Effector memory CD8-positive, alpha-beta T cell (primary cell): ENCODE measurements at places on chromosomes 5 and 9.

DNA sequence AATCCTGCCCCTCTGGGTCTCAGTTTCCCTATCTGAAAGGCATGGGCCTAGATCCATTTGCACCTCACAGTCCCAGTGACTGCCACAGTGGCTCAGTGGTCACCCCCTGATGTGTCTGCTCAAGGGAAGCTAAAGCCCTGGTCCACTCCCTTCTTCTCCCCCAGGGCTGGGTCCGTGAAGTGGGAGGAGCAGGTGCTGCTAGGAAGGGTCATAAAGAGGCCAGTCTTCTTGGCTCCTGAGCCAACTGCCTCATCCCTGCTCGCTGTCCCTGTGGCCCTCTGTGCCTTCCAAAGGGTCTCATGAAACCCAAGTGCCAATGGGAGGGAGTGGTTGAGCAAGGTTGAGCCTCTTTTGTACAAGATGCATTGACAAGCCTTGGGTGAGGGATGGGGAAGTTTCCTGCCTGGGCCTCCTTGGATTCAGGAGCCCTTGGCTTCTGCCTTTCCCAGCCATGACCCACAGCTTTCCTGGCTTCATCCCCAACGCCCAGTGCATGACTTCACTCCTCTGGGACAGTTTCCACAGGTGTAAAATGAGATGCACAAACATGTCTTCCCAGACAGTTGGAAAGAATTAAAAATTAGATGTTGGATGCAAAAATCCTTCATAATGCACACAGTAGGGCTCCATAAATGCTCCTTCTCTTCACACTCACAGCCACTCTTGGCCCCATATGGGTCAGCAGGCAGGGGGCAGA, 1.6 kb upstream of the SLC6A7 start:
- DNase-seq = no peak
- H3K4me3 ChIP-seq = no peak overlapping the region
- H3K36me3 ChIP-seq = no peaks in the 10 kb centered on the region

GRCh38 chr5:14175381-14175780, 32.2 kb downstream of the TRIO start:
- H3K27me3 ChIP-seq = peaks cover 37% of the 10 kb centered on the region
- DNase-seq = no peak
- peaks cover 5% of the 10 kb centered on the region for H3K4me1 ChIP-seq
- no peak overlapping the region for H3K4me3 ChIP-seq
- H3K27ac ChIP-seq = no peak overlapping the region

DNA sequence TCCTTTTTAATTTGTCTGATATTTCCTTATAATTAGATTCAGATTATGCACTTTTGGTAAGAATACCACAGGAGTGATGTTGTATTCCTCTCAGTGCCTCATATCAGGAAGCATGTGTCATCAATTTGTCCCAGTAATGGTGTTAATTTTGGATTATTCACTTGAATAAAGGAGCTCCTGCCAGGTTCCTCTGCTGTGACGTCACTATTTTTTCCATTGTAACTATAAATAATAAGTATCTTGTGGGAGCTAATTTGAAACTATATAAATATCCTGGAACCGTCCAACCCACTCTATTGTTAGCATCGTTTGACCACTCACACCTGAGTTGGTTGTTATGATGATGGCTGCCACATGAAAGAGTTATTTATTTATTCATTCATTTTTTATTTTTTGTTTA, 107.9 kb downstream of the INVS start:
- peaks cover 4% of the 10 kb centered on the region for H3K4me1 ChIP-seq
- no peak overlapping the region for H3K27ac ChIP-seq
- H3K27me3 ChIP-seq = no peaks in the 10 kb centered on the region
- H3K4me3 ChIP-seq = no peak overlapping the region
- no peak for DNase-seq

DNA sequence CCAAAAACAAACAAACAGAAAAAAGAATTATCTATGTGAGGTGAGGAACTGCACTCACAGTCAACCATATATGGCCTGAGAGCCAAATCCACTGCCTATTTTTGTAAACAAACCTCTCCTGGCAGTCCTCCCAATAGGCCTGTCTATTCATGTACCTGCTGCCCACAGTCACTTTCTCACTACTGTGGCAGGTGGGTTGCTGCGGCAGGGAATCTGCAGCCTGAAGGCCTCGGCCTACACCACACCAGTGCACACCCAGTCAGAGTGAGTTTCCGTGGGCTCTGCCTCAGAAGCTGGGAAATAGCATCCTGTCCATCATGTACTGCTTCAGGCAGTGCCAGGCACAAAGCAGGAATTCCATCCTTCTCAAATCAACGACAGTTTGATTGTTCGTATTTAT, 82.3 kb downstream of the SPTLC1 start:
- DNase-seq = no peak
- H3K27me3 ChIP-seq = no peaks in the 10 kb centered on the region
- no peak overlapping the region for H3K4me3 ChIP-seq
- H3K27ac ChIP-seq = no peak overlapping the region

DNA sequence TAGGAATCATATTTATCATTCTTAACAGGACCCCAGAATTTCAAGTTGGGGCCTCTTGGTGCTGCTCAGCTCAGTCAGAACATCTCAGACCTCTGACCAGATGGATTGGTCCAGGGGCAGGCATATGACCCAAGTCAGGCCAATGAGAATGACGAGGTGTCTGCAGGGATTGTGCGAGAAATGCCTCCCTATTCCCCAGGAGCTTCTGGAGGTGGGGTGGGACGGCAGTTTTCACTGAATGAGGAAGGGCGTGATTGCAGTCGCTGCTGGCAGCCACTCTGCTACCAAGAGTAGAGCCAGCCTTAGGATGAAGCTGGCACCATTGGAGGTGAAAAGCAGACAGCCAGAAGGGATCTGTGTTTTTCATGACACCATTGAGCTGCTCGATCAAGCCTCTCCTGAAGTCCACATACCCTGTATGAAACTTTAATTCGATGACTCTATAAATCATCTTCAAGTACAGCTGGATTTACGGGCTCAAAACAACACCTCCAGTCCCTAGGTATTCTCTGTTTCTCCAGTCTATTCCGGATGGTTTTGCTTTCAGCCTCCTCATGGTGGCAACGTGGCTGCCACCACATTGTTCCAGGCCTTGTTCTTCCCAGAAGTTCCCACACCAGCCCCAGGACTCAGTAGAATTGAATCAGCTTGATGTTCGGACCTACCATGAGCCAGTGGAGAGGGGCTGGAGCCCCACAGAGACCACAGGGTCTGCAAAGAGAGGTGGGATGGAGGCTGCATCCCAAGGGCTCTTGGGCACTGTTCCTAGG, 70.2 kb upstream of the ADAMTS2 start:
- no peak overlapping the region for H3K27ac ChIP-seq
- H3K4me3 ChIP-seq = no peak overlapping the region
- H3K27me3 ChIP-seq = peaks cover 46% of the 10 kb centered on the region
- H3K4me1 ChIP-seq = no peaks in the 10 kb centered on the region
- DNase-seq = no peak

- H3K27me3 ChIP-seq = peaks cover 18% of the 10 kb centered on the region
- no peak overlapping the region for H3K27ac ChIP-seq
- DNase-seq = no peak
- no peaks in the 10 kb centered on the region for H3K4me1 ChIP-seq
- H3K36me3 ChIP-seq = peaks cover 2% of the 10 kb centered on the region
Measured at GRCh38 chr5:141715346-141715905, 33.4 kb upstream of the ARAP3 start.

GRCh38 chr5:2132497-2132847, 249.7 kb upstream of the IRX4 start:
- H3K4me3 ChIP-seq = no peak overlapping the region
- no peak for DNase-seq
- H3K27ac ChIP-seq = no peak overlapping the region
- H3K4me1 ChIP-seq = no peaks in the 10 kb centered on the region
- H3K36me3 ChIP-seq = no peaks in the 10 kb centered on the region

DNA sequence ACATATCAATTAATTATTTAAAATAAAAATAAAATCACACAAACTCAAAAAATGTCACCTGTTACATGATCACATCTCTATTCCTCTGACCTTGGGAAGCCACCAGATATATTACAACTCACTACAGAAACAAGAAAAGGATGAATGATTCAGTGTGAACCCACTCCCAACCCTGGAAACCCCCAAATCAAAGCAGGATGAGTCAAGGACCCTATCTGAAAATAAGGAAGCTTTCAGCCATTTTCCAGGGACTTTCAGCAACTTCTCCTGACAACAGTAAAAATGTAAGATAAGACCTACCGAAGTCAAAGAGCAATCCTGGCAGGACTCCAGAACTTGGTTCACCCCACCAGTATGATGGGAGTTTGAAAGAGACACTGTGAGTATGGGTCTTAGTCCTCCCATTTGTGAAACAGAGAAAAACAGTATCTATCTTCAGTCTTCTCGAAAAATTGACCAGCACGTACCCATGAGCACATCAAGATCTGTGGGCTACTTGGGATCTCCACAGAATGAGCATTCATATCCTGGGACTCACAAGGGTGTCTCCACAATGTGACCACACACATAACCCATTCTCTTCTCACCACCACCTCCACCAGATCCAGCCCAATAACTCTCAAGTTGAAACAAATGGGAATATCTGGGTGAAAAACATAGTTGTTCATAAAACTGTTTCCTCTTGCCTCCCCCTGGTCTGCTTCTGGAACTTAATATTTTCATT, 9.9 kb downstream of the NRG2 start:
- peaks cover 70% of the 10 kb centered on the region for H3K27me3 ChIP-seq
- no peak overlapping the region for H3K27ac ChIP-seq
- H3K36me3 ChIP-seq = no peaks in the 10 kb centered on the region
- H3K4me3 ChIP-seq = no peak overlapping the region

DNA sequence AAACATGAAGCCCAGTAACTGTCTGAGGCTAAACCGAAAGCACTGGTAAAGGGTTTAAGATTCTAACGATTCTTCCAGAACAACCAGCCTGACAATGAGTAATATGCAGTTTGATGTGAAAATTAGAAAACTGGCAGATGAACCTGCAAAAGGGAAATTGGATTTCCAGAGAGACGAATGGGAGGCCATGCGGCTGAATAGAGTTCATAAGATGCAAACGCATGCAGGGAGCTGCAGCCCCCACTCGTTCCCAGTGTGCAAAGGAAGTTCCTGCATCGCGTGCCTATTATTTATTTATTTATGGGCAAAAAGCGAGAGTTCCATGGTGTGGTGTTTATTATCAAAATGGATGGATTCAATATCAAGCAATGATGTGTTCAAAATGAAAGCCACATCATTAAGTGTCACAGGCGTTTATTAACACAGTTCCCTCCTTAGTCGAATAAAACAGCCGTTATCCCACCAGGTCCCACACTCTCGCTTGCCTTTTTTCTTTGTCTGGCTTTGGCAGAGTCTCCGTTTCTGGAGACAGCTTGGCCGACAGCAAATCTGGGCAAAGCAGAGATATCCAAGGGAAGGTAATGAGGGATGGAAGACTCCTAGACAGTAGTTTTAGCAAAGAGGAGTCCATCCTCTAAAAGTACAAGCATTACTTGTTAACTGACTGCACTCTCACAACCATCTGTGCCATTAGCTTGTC, 451.4 kb downstream of the KDM4C start:
- no peaks in the 10 kb centered on the region for H3K4me1 ChIP-seq
- H3K4me3 ChIP-seq = no peak overlapping the region
- H3K27ac ChIP-seq = no peak overlapping the region
- peaks cover 7% of the 10 kb centered on the region for H3K27me3 ChIP-seq

- no peak overlapping the region for H3K4me3 ChIP-seq
- H3K27me3 ChIP-seq = no peaks in the 10 kb centered on the region
- no peak overlapping the region for H3K27ac ChIP-seq
- H3K36me3 ChIP-seq = no peaks in the 10 kb centered on the region
- peaks cover 63% of the 10 kb centered on the region for H3K4me1 ChIP-seq
Measured at GRCh38 chr5:143319437-143320227, 83.9 kb downstream of the NR3C1 start.

DNA sequence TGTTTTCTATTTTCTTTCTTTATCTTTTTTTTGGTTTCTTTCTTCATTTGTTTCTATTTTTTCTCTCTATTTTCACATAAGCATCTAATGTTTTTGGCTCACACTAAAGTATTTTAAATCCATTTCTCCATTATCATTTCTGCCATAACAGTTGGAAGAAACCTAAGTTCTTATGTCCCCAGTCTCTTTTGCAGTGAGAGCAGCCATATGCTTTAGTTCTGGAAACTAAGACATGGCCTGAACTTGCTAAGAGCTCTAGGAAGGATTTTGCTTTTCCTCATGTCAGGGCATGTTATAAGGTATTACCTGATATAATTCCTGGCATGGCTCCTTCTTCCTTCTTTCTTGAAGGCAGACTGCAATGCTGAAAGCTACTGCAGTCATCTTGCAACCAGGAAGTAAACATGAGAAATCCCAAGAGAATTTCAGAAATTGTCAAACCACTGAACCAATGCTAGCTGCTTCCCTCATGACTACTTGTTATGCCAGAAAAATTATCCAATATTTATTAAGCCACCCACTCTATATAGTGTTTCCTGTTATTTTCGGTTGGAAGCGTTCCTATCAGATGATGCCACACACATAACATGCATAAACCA, 171.1 kb downstream of the TAF11L14 start:
- H3K4me3 ChIP-seq = no peak overlapping the region
- no peaks in the 10 kb centered on the region for H3K36me3 ChIP-seq
- H3K4me1 ChIP-seq = no peaks in the 10 kb centered on the region

GRCh38 chr9:21331676-21332402, 3.4 kb downstream of the KLHL9 start:
- no peaks in the 10 kb centered on the region for H3K27me3 ChIP-seq
- DNase-seq = no peak
- H3K36me3 ChIP-seq = peaks cover 40% of the 10 kb centered on the region
- no peak overlapping the region for H3K4me3 ChIP-seq
- H3K27ac ChIP-seq = peak overlapping the region; percentile 44
- H3K4me1 ChIP-seq = peaks cover 41% of the 10 kb centered on the region

DNA sequence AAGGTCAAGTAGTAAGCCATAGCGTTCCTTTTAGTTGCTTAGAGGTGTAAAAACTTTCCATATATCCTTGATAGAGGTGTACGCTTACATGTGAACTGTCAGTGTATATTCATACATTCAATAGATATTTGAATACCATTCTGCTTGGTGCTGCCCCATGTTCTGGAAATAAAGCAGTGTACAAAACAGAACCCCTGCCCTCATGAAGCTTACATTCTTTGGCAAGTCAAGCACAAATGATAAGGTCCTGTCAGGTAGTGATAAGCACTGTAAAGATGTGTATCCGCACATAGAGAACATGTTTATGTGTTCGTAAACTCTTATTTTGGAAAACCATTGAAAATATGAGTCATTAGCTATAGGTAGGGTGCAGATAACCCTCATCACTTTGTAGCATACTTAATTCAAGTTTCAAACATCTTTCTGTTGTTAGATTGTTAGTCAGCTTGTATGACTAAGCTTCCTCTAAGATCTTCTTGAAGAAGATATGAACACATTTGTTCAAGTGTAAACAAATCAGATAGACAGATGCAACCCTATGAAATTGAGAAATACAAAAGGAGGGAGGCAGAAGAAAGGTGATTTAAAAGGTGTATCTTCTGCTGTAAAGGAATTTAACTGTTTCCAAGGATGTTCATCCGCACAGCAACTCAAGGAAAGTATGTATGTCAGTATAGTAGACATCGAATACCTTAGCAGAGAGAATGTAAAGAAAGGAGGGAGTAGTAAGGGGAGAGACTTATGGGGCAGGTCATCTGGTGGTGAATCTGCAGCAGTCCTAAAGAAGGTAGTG, 1.6 kb downstream of the GTF3C4 start:
- peak overlapping the region; percentile 95 for H3K4me3 ChIP-seq
- H3K36me3 ChIP-seq = peaks cover 21% of the 10 kb centered on the region
- H3K27me3 ChIP-seq = no peaks in the 10 kb centered on the region
- H3K27ac ChIP-seq = peak overlapping the region; percentile 96
- no peak for DNase-seq
